Psoas muscle (tissue), 8 donors: ENCODE measurements at places on chromosomes 1 and 21. TPM values are rescaled to one million over a fixed set of nuclear protein-coding genes. Genes with fewer than 3 reads are reported as not detected.

- no peak overlapping the region for H3K27ac ChIP-seq
- H3K4me1 ChIP-seq = no peaks in the 10 kb centered on the region
- H3K4me3 ChIP-seq = no peak overlapping the region
- DNase-seq = no peak
Measured at GRCh38 chr21:27132266-27132665, 165.4 kb upstream of the ADAMTS5 start.

- peak overlapping the region; percentile 11 for H3K4me3 ChIP-seq
- DNase-seq = no peak
- H3K27me3 ChIP-seq = no peaks in the 10 kb centered on the region
- H3K27ac ChIP-seq = no peak overlapping the region
Measured at GRCh38 chr21:42840411-42841155, 38.8 kb downstream of the WDR4 start.

Gene PCBP3
- 0.18 TPM for total RNA-seq

GRCh38 chr1:214317300-214317699 lies 36.3 kb downstream of the SMYD2 start:
- H3K36me3 ChIP-seq = no peaks in the 10 kb centered on the region
- peaks cover 27% of the 10 kb centered on the region for H3K4me1 ChIP-seq
- no peak for DNase-seq
- peak overlapping the region; percentile 65 for H3K27ac ChIP-seq
- no peak overlapping the region for H3K4me3 ChIP-seq
- no peaks in the 10 kb centered on the region for H3K27me3 ChIP-seq

- H3K4me3 ChIP-seq = no peak overlapping the region
- H3K27ac ChIP-seq = no peak overlapping the region
- H3K27me3 ChIP-seq = no peaks in the 10 kb centered on the region
- peaks cover 18% of the 10 kb centered on the region for H3K4me1 ChIP-seq
Measured at GRCh38 chr1:234774971-234775370, 165.0 kb upstream of the IRF2BP2 start.

DNA sequence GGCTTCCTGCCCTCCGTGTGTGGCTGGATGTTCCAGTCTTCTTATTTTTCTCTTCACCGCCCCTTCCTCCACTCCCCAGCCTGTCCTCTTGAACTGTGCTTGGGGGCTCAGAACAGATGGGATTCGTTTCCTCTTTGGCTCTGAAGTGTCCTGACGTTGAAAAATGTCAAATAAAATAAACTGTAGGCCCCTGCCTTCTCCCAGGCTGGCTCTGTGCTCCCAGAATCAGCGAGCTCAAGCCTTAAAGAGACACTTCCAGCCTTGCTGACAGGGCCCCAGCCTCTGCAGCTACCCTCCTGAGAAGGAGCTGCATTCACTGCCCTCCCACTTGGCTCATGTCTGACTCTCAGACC lies 104.2 kb upstream of the IPO9 start:
- H3K27ac ChIP-seq = peak overlapping the region; percentile 47
- H3K27me3 ChIP-seq = no peaks in the 10 kb centered on the region
- H3K4me1 ChIP-seq = peaks cover 36% of the 10 kb centered on the region
- H3K36me3 ChIP-seq = no peaks in the 10 kb centered on the region

- no peak overlapping the region for H3K4me3 ChIP-seq
- no peak for DNase-seq
- no peaks in the 10 kb centered on the region for H3K36me3 ChIP-seq
- H3K4me1 ChIP-seq = peaks cover 31% of the 10 kb centered on the region
- H3K27ac ChIP-seq = no peak overlapping the region
Measured at GRCh38 chr1:12620488-12620865, 2.5 kb upstream of the DHRS3 start.

DNA sequence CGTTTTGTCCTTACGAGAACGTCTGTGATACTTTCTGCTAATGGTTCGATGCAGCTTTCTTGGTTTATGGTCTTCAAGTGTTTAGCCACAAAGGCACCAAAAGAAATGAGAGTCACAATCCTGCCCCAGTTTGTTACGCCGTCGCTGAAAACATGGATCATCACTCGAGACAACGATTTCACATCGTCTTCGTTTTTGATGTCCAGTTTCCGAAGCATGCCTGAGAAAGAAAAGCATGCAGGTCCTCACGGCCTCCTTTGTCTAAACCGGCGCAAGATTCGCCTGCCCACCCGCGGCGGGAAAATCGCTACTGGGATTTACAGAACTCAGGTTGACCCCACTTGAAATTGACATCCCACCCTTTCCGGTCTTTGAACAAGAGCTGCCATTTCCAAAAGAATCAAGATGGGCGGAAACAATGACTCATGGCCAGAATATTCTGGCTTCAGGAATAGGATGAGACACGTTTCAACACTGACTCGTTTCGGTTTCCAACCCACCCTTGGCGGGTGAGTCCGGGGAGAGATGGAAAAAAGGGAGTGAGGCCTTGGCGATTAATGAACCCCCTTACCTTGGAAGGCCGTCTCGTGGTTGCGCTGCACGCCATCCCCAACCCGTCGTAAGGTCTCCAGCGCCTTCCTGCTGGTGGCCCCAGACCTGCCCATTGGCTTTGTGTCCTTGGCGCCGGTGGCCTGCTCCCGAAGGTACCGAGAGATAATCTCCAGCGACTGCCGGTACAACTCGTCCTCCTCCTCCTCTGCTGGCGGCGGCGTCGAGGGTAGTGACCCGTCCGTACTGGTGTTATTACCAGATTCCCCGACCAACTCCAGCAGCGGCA lies 919 bp downstream of the MCL1 start:
- peaks cover 49% of the 10 kb centered on the region for H3K36me3 ChIP-seq
- DNase-seq = peak; percentile 84
- peaks cover 26% of the 10 kb centered on the region for H3K4me1 ChIP-seq
- H3K27me3 ChIP-seq = no peaks in the 10 kb centered on the region

Gene HAO2
- total RNA-seq = not detected

GRCh38 chr1:21841852-21842466 lies 29.9 kb downstream of the LDLRAD2 start:
- no peak overlapping the region for H3K27ac ChIP-seq
- DNase-seq = no peak
- peaks cover 9% of the 10 kb centered on the region for H3K4me1 ChIP-seq
- no peak overlapping the region for H3K4me3 ChIP-seq
- peaks cover 8% of the 10 kb centered on the region for H3K36me3 ChIP-seq
